ENCODE measurements at places on chromosomes 2 and 18.

DNA sequence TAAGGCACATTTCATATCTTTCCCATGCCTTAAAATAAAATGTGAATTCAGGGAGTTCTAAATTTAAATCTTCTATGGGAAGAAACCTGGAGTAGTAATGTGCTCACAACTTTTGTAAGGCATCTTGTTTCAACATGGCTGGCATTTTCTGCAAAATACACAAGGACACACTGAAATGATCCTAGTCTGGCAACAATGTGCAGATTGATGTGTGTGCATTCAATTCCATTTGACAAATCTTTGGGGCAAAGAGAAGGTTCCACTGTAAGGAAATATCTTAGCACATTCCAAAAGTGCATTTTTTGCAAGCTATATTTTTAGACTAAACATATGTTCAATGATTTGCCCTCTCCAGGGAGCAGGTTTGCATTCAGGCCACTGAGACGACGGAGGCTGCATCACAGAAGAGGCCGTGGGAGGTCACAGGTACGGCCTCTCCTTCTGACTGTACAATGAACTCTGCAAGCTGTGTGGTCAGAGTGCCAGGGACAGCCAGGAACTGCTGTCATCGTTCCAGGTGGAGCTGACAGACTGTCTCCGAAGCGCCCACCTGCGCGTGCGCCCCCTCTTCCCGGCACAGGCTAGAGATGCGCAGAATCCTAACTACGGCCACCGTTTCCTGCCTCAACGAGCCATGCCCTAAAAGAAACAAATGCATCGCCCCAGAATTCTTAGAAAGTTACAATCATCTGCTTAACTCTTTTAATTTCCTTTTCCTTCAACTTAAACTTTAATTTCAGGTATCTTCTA is 149.2 kb upstream of the POU3F3 start:
- DNase-seq, result no peak

DNA sequence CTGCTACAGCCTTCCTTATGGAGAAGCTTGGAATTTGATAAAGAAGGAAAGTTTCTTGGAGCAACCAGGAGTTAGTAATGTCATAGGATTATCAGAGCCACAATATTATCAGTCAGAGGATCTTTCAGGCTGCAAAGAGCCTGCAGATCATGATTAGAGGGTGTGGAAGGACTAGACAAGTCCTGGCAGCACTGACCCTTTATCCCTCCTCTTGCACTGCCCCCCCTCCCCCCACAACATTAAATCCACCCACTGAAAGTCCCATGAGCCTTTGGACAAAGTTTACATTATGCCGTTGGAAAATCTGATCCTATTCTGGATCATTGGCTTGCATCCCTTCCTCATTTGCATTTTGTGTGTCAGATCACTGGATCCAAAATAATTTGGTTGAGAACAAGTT is 18.7 kb upstream of the IMPA2 start:
- no peak for DNase-seq

GRCh38 chr2:74884118-74884762 is 50.3 kb downstream of the HK2 start:
- no peak for DNase-seq

- DNase-seq, result no peak
Observed at GRCh38 chr2:163709270-163709669, 26.5 kb downstream of the FIGN start.

DNA sequence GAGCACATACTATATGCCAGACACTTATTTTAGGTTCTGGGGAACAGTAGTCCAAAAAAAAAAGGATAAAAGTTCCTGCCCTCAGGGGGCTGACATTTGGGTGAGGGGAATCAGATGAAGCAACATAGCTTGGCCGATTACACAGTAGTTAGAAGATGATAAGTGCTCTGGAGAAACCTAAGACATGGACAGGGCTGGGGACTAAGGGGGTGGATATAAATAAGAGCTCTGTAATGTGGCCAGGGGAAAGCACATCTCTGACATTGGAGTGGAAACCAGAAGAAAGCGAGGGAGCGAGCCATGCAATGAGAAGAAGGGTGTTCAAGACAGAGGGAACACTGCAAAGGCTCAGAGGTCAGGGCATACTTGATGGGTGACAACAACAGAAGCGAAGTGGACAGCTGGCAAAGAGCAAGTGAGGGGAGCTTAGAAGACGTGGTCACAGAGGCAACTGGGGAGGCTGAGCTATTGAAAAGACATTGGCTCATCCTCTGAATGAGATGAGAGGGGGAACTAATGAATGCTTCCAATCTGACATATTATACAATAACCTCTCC is 11.4 kb downstream of the TMEM182 start:
- no peak for DNase-seq

GRCh38 chr2:237413777-237414661 is at the start of gene COL6A3:
Gene COL6A3, minus strand, starts transcription at chr2:237414164. Its CDS starts 17,347 bp downstream, at chr2:237396817.
- DNase-seq, result no peak

All from cortex of kidney (tissue), 1 donor.